ENCODE measurements at places on chromosomes 3 and 15.
A peak's percentile ranks its signal among the peaks of the same experiment; 100 is the strongest.

- no peak for DNase-seq
Measured at GRCh38 chr3:136075811-136076210, 110.3 kb downstream of the PPP2R3A start.

DNA sequence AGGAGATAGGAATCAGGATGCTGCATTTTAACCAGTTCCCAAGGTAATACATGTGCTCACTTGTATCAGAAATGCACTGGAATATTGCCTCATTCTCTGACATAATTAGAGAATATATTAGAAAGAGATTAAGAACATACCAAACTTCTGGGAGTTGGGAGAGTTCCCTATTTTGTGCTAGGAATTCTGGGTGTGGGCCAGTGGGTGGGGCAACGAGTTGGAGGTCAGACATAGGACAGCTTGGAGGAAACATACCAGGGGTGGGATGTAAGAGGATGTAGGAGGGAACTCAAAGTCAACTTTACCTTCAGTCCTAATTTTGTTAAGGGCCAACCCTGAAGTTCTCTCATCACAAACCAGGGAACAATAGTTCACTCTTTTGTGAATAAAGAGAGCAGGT lies 83.6 kb downstream of the SLC7A14 start:
- no peak for DNase-seq

DNA sequence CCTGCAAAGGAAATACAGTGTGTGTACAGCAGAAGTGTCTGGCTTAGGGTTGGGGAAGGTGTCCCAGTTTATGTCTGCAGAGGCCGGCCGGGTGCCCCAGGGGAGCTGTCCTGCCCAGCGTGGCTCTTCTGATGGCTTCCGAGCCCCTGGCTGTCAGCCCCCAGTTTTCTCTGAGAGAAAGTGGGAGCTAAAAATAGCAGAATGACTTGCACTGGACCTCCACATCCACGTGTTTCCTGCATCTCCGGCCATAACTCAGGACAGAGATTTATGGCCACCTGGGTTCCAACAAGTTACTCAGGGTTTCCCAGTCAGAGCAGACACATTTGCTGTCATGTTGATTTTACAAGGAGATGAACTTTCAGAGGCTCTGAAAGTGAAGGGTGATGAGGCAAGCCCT lies 192.0 kb downstream of the ATP10A start:
- no peak for DNase-seq

DNA sequence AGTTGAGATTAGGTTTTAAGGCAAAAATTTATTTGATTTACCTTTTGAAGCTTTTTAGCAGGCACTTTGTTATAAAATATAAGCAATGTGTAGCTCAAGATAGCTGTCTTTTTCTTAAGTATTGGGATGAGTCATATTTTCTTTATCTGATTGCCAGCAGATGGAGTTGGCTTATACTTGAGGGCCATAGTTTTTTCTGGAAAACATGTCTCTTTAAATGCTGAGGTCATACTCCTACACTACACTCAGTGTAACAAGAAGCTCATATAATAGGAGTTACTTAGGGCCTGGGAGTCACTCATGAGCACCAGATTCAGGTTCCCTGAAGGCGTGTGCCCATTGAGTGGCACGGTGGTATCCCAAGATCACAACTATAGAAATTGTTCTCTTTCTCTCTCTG lies 579.8 kb downstream of the EDEM1 start:
- no peak for DNase-seq

- no peak for DNase-seq
Measured at GRCh38 chr3:29545615-29546014, 264.7 kb downstream of the RBMS3 start.

- no peak for DNase-seq
Measured at GRCh38 chr15:74468341-74469032, 7.5 kb upstream of the UBL7 start.

DNA sequence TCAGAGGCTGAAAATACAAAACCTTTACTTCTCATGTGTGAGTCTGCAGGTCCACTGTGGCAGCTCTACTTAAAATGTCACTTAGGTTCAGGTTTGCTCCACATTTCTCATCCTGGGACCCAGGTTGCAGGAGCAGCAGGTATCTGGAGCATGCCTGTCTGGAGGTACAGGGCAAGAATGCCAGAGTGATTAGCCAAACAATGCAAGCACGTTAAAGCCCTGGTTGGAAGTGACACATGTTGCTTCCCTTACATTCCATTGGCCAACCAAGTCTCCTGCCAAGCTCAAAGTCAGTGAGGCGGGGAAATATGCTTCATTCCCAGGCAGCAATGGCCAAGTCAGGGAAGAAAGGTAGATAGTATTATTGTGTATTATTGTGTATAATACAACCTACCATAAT lies 76.8 kb upstream of the ARL6 start:
- no peak for DNase-seq

GRCh38 chr3:149454746-149455145 lies 19.8 kb upstream of the TM4SF4 start:
- no peak for DNase-seq

DNA sequence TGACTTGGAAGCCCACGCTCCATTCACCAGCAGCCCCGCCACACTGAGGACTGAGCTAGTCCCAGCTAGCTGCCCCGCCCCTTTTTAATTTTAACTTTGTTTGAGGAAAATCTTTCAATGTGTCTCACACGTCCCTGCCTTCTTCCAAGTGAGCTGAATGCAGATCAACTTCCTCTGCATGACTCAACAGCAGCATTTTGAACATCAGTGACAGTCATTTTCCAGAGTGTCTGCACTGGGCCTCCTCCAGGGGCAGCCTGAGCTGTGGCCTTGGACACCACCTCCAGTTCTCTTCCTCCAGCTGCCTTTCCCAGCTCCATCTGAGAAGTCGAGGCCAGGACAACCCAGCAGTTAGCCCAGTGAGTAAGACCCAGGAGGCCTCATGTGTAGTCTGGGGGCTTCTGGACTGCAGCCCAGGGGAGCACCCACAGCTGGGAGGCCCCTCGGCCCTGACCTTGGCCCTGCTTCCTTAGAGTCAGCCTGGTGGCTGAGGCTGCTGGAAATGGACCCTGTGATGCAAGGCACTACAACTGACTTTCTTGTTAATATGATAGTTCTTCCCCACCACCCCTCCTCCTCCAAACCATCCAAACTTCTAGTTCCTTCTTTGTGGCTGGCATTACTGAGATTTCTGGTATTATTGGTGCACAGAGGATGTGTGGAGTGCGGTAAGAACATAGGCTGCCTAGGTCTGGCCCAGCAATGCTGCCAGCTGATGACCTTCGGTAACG lies 21.4 kb upstream of the ESYT3 start:
- DNase-seq = no peak

- DNase-seq = peak; percentile 30
Measured at GRCh38 chr3:150739877-150740645, 22.9 kb downstream of the SIAH2 start.

GRCh38 chr15:43531018-43531670 lies 13.7 kb downstream of the MAP1A start:
- no peak for DNase-seq

- DNase-seq = no peak
Measured at GRCh38 chr3:171747223-171747920, 62.9 kb downstream of the PLD1 start.

GRCh38 chr3:79467721-79468120 lies 300.1 kb downstream of the ROBO1 start:
- no peak for DNase-seq

DNA sequence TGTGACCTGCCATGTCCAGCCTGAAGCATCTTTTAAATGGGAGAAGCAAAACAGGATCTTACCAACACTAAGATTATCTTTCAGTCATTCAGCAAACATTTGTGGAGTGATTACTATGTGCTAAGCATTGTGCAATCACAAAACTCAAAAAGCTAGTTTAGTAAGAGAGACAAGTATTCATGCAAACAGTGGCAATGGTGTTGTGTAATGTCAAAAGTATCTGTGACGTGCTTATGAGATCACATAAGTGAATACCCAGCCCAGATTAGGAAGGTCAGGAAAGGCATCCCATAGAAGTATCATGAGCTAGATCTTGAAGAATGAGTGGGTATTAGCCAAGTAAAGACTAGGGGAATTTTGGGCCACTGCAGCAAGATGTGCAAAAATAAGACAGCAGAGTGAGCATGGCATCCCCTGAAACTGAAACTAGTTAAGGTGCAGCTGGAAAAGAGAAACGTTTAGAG lies 32.1 kb downstream of the SEC62 start:
- no peak for DNase-seq

GRCh38 chr3:30266524-30266923 lies 339.9 kb upstream of the TGFBR2 start:
- DNase-seq = no peak

- no peak for DNase-seq
Measured at GRCh38 chr15:42378011-42378410, 18.7 kb downstream of the CAPN3 start.

GRCh38 chr3:125109536-125109925 lies 53.7 kb upstream of the HEG1 start:
- no peak for DNase-seq

DNA sequence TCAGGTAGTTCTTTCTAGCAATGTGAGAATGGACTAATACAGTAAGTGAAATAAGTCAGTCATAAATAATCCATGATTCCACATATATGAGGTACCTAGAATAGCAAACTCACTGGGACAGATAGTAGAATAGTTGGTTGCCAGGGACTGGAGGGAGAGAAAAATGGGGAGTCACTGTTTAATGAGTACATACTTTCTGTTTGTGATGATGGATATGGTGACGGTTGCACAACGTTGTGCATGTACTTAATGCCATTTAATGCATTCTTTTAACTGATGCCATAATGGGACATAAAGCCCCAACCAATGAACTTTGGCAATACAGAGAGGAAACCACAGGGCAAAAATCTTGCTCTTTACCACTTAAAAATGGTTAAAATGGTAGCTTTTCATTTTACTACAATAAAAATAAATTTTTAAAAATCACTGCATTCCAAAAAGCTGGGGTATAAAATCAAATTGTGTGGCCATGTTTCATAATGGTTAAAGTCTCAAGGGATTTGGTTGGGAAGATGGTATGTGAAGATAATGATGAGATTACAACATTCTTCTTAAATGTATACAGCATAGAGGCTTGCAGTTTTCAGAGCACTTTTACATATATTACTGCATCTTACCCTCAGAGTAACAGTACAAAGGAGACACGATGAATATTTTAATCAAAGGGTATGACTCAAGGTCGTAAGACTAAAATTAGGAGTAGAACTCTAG lies 45.2 kb downstream of the ADAM10 start:
- DNase-seq = no peak

GRCh38 chr3:102573483-102574028 lies 138.7 kb downstream of the ZPLD1 start:
- DNase-seq = no peak

- no peak for DNase-seq
Measured at GRCh38 chr3:186973702-186974101, 43.4 kb downstream of the ST6GAL1 start.

DNA sequence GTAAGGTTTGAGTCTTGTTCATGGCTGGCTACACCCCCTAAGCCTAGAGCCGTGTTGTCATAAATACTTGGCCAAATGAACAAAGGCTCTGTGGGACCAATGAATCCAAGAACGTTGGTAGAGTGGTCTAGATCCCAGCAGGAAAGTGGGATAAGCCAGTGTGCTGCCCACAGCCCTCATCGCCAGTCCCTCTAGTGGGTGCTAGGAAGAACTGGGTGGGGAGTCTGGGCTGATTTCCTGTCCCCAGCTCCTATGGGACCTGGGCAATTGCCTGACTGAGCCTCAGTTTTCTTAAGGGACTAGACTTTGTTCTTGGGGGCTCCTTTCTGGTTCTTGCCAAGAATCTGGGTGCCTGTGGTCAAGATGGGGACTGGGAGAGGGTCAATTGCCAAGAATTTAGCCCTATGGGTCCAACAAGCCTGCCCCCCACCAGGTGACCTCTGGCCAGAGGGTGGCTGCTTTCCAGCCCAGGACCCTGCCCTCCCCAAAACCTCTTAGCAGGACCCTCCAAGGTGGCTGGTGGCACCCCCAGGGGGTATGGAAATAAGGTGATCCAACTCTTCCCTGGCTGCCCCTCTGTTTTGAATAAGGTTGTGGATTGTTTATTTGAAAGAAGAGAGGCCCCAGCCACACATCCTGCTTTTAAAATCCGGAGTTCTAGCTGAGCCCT lies 42.7 kb downstream of the SMAD6 start:
- DNase-seq = no peak

GRCh38 chr15:59668556-59668955 lies 11.2 kb upstream of the GTF2A2 start:
- DNase-seq = no peak

- DNase-seq = peak; percentile 39
Measured at GRCh38 chr3:68876112-68876713, 56.1 kb downstream of the TAFA4 start.

DNA sequence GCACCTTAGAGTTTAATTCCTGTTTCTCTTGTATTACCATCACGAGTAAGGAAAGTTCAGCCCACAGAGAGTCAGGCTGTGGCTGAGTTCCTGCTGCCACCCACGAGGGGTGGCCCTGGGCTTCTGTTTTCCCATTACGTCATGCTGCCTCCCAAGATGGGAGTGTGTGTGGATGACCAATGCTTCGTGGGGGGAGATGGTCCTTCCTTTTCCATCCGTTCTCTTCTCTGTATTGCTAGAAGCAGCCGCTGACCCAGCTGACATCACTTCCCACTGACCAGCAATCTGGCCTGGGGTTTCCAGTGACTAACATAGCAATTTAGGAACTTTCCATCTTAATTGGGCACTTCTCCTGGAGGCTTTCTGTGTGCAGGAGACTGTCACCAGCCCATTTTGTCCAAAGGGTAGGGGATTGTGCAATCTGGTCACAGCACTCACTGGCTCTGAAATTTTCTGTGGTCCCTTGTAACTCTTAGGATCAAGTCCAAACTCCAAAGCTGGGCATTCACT lies 9.3 kb downstream of the IRAK2 start:
- DNase-seq = no peak
